ENCODE measurements at places on chromosomes 13 and 19.

DNA sequence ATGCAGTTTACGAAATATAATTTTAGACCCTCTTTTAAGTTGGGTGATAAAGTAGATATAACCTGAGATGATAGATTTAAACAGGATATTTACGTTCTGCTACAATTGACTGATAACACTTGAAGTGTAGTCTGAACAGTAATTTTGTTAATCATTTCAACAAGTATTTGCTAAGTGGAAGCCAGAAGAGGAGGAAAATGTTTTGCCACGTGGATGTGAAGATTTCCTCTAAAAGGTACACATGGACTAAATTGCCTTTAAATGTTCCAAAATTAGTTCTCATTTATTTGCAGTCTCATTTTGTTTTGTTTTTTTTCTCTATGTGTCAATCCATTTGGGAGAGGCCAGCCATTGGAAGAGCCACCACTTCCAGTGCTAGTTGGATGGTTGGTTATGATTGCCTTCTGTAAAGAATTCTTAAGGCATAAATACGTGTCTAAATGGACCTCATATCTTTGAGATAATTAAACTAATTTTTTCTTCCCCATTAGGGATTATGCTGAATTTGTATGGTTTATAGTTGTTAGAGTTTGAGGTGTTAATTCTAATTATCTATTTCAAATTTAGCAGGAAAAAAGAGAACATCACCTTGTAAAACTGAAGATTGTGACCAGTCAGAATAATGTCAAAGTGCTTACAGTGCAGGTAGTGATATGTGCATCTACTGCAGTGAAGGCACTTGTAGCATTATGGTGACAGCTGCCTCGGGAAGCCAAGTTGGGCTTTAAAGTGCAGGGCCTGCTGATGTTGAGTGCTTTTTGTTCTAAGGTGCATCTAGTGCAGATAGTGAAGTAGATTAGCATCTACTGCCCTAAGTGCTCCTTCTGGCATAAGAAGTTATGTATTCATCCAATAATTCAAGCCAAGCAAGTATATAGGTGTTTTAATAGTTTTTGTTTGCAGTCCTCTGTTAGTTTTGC, 2.8 kb downstream of the MIR17HG start:
- DNase-seq: no peak

DNA sequence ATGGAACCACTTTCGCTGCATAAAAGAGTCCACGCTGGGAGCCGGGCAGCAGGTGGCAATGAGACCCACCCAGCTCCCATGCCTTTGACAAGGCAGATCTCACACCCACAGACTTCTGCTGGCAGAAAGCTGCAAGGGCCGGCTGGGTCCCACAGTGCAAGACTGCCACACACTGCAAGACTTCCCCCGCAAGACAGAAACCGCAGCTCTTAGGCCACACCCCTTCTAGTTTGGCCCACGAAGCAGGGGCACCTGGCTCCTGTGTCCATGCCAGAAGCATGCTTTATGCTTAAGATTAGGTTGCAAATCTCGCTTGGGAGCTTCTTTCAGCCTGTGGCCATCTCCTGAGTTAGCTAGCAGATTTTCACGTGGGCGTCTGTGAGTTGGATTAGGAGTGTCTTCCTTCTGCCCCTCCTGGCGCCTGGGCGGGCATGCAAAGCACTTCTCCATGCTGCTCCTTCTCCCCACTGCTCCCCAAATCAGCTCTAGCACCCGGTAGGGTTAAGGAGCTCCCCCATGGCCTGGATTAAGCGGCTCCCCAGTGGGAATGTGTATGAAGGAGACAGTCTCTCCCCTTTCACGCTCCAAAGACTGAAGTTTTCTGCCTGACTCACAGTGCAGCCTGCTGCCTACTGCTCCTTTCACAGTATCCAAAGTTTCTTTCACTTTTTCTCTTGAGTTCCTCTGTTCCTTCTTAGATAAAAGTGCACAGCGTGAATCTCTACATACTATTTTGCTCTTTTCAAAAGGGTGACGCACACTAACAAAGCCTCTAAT, 17.7 kb downstream of the GPC6 start:
- peak; percentile 51 for DNase-seq

DNA sequence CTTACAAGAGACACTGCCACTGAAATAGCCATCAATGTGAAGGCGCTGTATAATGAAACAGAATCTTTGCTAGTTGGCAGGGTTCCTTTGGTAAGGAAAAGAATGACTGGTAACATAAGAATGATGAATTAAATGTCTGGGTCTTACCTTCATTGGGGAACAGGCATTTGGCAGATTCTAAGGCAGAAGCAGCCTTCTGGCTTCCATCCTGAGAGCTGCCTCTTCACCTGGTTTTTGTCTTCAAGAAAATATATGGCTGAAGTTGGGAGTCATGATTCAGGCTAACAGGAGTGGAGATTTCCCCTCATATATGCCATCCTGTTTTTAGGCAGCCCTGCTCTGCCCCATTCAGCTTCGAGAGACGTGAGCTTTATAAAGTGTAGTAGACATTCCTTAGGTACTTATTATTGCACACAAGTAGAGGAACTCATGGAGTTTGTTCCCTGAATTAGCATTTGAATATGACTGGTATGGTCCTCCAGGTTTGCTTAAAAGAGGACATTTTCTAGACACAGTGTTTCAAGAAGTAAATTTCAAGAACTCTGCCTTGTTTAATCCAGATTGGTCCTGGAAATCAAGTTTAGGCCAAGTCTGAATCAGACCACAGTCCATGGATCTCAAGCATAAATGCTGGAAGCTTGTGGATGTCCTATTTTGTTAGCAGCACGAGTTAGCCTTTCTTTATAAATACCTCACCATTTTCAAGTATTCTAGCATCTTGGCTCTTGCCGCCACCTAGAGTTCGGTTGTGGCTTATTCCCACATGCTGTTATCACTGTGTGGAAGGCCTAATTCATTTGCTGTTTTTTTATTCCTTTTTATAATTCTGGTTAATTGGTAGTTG, 56.2 kb upstream of the AKAP11 start:
- DNase-seq: peak; percentile 65

DNA sequence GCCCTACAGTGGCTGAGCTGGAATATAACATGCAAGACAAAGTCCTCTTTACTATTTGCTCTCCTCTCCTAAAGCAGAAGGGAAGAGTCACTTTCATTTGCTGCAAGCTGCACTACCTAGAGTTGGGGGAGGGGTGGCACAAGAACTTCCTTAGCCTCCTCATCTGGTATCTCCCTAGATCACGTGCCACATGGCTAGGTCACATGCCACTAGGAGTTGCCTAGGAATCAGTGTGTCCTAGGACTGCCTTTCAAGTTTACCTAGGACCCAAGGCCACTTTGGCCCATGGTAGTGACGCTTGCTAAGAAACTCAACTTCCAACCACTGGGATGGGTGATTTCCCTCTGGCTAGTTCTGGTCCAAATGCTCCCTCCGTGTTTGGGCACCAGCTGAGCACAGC, 625.2 kb downstream of the DIAPH3 start:
- no peak for DNase-seq

All from fibroblast of pulmonary artery (primary cell).